ENCODE measurements at places on chromosomes 6 and 20. TPM values are rescaled to one million over a fixed set of nuclear protein-coding genes. Genes with fewer than 3 reads are reported as not detected.

FAM162B gene
- total RNA-seq: not detected

HCRTR2 gene
- not detected for total RNA-seq

DNA sequence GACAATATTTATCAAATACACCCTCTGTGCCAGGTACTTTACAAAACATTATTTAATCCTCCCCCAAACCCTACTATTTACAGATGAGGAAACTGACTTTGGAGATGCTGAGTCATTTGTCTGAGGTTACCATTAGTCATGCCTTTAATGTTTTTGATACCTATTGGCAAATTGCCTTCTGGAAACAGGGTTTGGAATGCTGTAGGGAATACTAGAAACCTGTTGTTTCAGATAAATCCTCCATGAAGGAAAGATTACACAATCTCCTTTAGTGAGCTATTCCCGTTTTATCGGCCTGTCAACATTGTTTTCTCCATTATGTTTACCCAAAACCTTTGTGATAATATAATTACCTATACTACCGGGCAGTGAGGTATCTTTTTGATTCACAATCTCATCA, 93.6 kb upstream of the ADGRF1 start:
- peak; percentile 97 for DNase-seq

- peak; percentile 10 for DNase-seq
These were observed 209.6 kb upstream of the DTNBP1 start for GRCh38 chr6:15872241-15873103.

- DNase-seq: peak; percentile 100
These were observed 12.4 kb upstream of the PEDS1 start for GRCh38 chr20:50165684-50166554.

GRCh38 chr6:13005994-13006393, 289.4 kb downstream of the PHACTR1 start:
- DNase-seq: no peak

DNA sequence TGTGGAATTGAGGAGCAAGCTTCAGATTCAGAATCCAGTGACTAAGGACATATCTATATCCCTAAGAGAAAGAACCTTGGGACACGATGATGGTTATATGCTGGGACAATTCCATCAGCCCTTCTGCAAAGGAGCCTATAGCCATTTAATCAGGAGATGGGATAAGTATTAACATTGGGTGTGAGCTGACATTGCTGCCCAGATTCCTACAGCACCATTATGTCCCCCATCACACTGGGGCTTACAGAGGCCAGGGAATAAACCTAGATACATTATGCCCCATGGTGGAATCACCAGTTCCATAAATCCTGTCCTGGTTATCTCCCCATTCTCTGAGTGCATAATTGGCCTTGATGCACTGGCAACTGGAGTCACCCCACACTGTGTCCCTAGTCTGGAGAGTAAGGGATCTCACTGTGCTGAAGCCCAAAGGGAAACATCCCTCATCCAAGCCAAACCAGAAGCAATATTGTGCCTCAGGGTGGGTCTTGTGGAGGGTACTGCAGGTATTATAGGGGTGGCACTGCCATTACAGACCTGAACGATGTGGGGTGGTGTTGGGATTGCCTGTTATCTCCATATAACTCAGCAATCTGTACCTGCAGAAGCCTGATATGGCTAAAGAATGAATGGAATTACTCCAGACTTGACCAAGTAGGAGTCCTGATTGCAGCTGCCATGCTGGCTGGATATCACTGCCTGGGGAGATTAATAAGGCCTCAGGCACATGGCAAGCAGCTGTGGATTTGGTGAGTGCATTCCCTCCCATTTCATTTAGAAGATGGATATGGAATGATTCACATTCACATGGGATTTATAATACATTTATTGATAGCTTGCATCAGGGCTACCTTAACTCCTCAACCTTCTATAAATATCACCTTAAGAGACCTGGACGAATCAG, 5.0 kb downstream of the HLA-A start:
- DNase-seq: peak; percentile 44

Data from M059J (cell line).